NCI-H345 (cell line): ENCODE measurements at places on chromosomes 3 and 15.

GRCh38 chr3:46184469-46184868 is 23.6 kb downstream of the CCR1 start:
- DNase-seq: no peak

DNA sequence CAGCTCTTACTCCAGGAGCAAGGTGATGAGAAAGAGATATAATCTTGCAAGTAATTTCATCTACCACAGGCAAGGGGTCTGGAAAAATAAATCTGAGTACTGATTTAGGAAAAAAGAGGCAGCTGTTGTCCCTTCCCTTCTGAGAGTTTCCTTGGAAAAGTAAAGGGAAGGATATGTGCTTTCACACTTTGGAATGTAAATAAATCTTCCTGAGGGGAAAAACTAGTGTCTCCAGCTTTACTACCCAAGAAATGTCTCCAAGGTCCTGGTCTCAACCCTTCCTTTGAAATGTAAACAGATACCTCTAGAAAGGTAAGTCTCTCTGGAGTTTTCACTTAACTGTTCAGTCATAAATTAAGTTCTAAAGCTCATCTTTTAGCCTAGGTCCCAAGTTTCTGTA is 102.6 kb downstream of the DPH6 start:
- DNase-seq: no peak

GRCh38 chr3:66259566-66260255 is 38.9 kb downstream of the SLC25A26 start:
- no peak for DNase-seq

GRCh38 chr3:48960841-48961413 is 29.1 kb upstream of the P4HTM start:
- no peak for DNase-seq

DNA sequence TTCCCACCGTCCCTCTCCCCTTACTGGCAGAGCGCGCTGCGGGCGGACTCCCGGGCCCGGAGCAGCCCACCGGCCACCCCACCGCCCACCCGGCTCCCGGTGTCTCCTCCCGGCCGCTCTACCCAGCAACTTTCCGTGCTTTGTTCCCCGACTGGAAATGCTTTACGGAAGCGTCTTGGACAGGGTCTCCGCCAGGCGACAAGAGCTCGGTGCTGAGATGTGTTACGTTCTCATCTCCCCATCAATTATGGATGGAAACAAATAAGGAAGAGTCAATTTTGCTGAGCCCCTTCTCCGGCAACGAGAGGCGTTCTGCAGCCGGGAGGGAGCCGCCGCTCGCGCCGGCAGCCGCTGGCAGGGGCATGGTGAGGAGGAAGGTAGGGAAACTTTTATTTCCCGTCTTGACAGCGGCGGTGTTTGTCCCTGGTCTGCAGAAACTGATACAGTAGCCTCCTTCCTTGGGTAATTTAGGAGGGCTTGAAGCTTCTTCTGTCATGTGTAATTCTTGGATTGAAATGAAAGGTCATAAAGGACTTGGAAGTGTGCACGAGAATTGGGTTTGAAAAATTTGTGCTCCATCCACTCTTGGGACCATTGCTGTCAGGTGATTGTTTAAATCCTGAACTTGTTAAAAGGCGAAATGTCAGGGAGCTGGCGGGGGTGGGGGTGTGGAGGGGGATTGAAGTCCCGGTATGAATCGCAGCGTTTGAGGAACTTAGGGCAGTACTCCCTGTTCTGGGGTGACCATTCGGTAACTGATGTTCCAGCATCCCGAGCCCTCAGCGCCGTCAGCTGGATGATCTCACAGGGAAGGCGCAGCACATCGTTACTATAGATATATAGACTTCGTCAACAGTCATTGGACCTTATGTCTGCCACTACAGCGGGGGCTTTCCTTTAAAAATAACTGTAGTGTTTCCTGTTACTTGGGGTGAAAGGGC is 1.5 kb downstream of the SEMA6D start:
- DNase-seq: peak; percentile 47

DNA sequence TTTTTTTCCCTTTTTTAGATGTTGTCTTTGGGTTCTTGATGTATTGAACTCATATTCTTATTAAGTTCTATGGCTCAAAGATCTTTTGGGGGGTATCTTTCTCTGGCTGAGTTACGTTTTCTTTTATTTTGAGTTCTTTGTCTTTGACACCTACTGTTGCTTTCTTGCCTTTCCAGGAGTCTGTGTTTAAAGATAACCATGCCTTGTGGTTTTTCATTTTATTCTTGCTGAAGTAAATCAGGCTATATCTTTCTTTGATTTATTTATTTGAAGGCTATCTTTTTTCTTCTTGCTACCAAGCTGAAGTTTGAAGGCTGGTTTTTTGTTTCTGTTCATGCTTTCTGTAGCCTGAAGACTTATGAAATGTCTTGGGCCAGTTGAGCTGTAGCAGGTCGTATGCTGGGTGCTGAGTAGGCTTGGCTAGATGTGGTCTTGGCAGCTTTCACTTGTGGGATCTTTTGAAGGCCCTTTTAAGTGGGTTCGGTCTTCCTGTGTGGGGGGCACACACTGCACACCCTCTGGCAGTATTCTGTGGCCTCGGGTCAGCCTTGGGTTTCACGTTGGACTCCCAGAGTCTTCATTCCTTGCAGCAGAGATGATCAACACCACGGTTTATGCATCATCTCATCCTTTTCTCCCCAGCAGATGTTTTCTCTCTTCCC is 17.5 kb downstream of the SLCO3A1 start:
- no peak for DNase-seq

DNA sequence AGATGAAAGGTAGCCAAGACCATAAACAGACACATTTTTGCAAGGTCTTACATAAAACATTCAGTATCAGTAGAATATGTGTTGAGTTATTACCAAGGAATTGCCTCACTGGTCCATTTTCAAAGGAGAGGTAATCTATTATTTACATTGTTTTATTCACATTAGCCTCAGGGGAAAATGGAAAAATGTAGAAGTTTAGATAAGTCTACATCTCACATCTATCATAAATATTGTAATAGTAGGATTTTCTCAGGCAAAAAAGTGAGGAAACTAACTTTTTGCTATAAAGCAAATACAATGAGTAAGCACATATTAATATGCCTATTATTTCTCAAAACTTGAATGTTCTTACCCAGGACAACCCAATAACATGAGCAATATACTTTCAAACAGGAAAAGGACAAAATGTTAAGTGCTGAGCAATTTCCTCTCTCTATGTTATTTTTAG is 184.6 kb upstream of the AGTR1 start:
- DNase-seq: no peak

DNA sequence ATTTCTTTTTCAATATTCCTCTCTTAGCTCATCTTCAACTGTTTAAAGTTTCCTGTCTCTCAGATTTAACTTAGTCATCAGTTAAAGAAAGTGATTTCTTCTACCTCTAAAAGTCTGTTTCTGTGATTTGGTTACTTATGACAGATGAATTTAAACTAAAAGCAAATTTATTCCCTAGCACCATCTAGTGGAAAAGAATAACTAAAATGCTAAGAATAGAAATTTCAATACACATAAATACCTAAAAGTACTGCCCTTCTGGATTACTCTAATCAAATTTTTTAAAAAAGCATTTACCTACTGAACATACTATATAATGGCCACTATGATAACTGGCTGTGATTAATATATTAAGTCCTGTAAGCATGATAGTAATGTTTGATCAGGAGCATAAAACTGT is 14.0 kb upstream of the ZCWPW2 start:
- no peak for DNase-seq

DNA sequence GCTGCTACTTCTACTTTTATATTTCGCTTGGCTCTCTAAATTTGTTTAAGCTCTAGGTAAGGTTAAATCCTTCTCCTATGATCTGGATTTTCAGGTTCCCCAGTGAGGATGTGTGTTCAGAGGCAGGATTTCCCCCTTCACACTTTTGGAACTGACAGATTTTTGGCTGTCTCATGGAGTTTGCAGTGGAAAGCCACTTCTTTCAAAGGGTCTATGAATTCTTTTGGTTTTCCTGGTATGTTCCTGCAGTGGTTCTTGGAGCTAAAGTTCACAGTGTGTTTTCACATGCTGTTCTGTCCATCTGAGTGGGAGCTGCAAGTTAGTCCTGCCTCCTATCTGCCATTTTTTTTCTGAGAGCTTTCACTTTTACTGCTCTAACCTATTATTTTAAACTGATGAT is 21.6 kb upstream of the TIGIT start:
- no peak for DNase-seq

DNA sequence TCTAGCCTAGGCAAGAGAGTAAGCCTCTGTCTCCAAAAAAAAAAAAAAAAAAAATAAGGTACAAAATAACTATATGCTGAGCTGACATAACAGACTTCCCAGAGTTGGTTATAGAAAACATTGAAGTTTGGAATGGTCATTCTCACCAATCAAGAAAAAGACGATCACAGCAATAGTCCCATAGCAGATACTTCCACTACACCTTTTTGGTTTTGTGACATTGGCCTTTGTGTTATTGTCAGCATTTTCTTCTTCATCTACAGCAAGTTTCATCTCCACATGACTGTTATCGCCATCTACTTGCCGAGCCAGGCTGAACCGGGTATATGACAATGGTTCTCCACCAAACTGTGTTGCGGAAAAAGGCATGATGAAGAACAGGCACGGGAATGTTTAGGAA is 6.9 kb downstream of the TFRC start:
- no peak for DNase-seq

- DNase-seq: no peak
These were observed 29.6 kb downstream of the TF start for GRCh38 chr3:133775835-133776234.

- DNase-seq: no peak
These were observed 223.0 kb upstream of the LRRFIP2 start for GRCh38 chr3:37397396-37397795.

GRCh38 chr3:46480491-46481195 is 15.9 kb upstream of the LTF start:
- no peak for DNase-seq

GRCh38 chr15:96340348-96340597 is 9.8 kb downstream of the NR2F2 start:
- no peak for DNase-seq

- no peak for DNase-seq
These were observed 7.7 kb downstream of the STRA6 start for GRCh38 chr15:74194572-74195559.

- DNase-seq: no peak
These were observed 141.3 kb upstream of the UBE2E1 start for GRCh38 chr3:23664459-23664858.

DNA sequence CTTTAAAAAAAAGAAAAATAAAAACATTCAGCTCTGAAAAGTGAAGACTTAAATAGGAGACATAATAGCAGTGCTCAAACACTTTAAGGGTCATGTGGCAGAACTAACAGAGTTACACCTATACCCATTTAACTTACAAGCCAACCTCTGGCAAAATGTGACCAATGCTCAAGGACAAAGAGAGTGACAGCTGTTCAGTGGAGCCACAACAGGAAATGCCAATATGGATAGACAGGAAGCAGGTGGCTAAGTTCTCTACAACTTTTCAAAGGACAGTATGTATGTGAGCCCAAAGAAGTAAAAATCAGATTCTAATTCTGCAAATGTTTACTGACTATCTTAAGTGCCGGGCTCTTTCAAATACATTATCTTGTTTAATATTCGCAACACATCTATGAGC is 3.4 kb downstream of the TMCC1 start:
- peak; percentile 0 for DNase-seq

DNA sequence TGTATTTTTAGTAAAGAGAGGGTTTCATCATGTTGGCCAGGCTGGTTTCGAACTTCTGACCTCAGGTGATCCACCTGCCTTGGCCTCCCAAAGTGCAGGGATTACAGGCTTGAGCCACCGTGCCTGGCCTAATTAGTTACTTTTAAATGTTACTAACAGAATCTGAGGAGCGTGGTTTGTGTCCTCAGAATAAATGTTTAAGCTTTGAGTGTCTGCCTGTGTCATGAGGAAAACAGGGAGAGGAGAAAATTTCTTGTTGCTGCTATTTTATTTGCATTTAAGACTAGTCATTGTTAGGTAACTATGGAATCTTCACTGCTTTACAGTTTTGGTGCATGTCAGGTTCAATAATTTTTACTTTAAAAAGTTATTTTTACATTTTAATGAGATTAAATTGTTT is 68.8 kb downstream of the TCF12 start:
- DNase-seq: no peak

DNA sequence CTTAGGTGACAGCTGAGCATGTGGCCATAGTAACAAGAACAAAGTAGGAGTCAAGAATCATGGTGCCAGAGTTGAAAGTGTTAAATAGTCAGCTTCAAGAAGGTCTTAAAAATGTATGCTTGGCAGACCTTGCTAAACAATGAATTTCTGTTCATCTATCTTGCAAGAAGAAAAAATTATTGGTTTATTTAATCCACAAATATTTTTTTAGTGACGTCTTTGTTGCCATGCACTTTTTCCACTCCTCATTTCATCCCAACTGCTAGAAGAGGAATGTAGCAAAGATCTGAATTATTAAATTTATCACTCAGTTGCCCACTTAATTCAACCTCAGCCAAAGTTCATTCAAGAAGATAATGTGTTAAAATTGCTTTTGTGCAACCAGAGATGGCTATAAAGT is 3.2 kb upstream of the SLC4A7 start:
- DNase-seq: no peak

- no peak for DNase-seq
These were observed 15.1 kb downstream of the CLDN1 start for GRCh38 chr3:190307164-190307545.

- no peak for DNase-seq
These were observed 928.3 kb downstream of the NSUN3 start for GRCh38 chr3:94990952-94991705.

- no peak for DNase-seq
These were observed 103.1 kb downstream of the KLHL25 start for GRCh38 chr15:85691350-85692240.

- no peak for DNase-seq
These were observed 136.3 kb downstream of the IMPG2 start for GRCh38 chr3:101184111-101184510.

DNA sequence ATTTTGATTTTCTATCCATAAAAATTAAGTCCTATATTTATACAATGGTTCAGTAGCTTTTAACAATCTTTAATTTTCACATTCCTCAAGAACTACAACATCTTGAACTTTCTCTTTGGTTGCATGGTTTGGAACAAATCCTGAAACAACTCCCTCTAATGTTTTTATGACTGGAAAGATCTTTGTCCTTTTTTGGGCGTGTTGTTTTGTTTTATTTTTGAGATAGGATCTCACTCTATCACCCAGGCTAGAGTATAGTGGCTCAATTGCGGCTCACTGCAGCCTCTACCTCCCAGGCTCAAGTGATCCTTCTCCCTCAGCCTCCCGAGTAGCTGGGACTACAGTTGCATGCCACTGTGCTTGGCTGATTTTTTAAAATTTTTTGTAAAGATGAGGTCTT is 4.0 kb downstream of the STX19 start:
- no peak for DNase-seq
